Fibroblast of mammary gland (primary cell): ENCODE measurements at places on chromosomes 3 and 15.

- no peak for DNase-seq
Measured at GRCh38 chr3:68676136-68676535, 256.2 kb downstream of the TAFA4 start.

- DNase-seq, result no peak
Measured at GRCh38 chr3:120469882-120470301, 19.1 kb upstream of the FSTL1 start.

GRCh38 chr3:120311863-120312794 lies 27.1 kb upstream of the GPR156 start:
- no peak for DNase-seq

GRCh38 chr15:78282324-78282723 lies 17.1 kb downstream of the SKIC8 start:
- peak; percentile 44 for DNase-seq

DNA sequence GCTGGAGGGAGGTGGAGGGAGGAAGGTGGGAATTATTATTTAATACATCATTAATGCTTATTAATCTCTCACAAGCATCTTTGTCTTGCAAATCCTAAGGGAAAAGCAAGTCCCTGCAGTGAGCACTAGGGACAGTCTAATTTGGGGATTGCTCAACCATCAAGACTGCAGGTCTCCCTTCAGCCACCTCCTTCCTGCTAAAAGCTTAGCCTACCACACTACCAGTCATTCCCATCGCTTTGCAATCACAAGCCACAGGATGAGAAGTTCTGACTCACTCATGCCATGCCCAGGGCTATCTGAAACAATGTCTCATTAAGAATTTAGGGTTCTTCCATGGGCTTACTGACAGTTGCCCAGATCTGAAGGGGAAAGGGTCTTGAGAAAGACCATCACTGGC lies 51.0 kb upstream of the EIF1B start:
- peak; percentile 52 for DNase-seq

DNA sequence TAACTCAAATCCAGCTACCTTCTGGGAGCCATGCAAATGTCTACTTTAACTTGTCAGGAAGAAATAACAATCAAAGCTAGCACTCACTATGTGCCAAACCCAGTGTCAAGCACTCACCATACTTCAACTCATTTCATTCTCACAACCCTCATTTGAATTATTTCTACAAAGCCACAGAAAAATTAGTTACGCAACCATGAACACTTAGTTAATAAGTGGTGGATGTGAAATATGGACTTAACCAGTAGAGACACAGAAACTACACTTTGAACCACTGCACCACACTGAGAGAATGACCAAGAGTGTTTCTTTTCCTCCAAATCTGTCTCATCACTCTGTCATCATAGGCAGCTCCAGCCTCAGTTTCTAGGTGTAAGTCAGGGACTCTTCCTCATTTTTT lies 91.0 kb upstream of the MBNL1 start:
- DNase-seq, result peak; percentile 22

- no peak for DNase-seq
Measured at GRCh38 chr3:194200422-194201081, 64.6 kb downstream of the HES1 start.

- no peak for DNase-seq
Measured at GRCh38 chr3:177212278-177212610, 15.0 kb upstream of the TBL1XR1 start.

DNA sequence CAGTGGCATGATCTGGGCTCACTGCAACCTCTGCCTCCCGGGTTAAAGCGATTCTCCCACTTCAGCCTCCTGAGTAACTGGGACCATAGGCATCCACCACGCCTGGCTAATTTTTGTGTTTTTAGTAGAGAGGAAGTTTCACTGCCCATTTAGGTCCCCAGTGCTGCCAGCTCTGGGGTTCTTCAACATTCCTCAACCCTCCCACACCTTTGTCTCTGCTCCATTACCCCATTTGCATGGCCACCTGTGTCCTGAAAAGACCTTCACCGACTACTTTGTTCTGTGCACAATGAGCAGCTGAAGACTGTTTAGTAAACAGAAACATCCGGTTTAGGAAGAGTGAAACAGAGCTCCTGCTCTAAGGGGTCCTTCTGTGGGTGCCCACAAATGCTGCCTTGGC lies 92.0 kb downstream of the FAM43A start:
- no peak for DNase-seq

GRCh38 chr15:36903922-36904556 lies 196.3 kb downstream of the MEIS2 start:
- DNase-seq, result no peak

- DNase-seq, result no peak
Measured at GRCh38 chr3:15511156-15511555, 10.3 kb downstream of the COLQ start.
